Activated T-helper 1 cell treated with Interleukin-2 at 50 U/mL for 16 hours (primary cell): ENCODE measurements at places on chromosomes 4 and X.

GRCh38 chrX:79400623-79401022 is 33.5 kb upstream of the ITM2A start:
- no peak for DNase-seq

DNA sequence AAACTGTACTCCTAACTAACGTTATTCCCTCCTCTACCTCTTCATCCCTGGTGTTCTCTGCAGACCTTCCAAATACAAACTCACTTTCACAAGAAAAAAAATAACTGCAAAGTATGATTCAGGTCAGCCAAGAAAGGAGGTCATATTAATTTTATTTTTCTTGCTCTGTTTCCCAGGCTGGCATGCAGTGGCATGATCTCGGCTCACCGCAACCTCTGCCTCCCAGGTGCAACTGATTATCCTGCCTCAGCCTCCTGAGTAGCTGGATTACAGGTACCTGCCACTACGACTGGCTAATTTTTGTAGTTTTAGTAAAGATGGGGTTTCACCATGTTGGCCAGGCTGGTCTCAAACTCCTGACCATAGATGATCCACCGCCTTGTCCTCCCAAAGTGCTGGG is 156.6 kb downstream of the CHIC2 start:
- DNase-seq = no peak

- DNase-seq = no peak
Observed at GRCh38 chrX:16601885-16602284, 48.1 kb upstream of the S100G start.

- no peak for DNase-seq
Observed at GRCh38 chr4:25095837-25096236, 64.4 kb downstream of the SEPSECS start.

DNA sequence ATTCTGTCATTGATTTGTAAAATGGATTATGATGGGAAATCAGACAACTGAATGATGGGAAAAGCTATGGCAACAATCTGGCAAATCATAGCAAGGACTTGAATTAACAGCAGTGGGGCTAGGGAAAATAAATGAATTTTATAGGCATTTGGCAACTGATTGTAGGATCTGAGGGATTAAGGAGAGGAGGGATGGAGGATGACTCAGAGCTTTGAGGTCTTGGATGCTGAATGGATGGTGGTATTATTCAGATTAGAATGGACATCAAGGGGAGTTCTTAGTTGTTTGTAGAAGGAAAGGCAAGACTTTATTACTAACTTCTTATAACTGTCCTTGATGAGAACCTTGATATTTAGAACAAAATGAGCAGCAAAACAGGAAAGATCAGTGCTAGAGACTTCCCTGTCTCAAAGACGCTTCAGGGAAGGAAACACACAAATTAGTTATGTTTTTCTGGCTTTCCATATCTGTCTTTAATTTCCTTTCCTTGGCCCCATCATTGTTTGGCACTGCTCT is 51.4 kb upstream of the HHIP start:
- DNase-seq = no peak

DNA sequence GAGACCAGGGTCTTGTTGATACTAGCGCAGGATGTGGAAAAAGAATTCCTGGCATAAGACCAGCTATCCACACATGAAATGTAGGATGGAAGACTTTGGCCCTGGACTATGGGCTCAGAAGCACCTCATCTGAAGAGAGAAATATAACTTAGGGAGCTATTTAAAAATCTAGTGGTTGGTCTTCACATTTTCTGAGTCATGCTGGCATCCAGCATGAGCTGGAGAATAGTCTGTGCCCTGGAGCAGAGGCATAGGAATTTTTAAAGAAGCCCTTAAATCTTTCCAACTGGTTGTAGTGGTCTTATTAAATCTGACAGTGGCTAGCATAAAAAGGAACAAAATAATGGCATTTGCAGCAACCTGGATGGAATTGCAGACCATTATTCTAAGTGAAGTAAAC is 86.3 kb downstream of the SMARCA5 start:
- no peak for DNase-seq
